ENCODE measurements at places on chromosomes 3 and 15.

GRCh38 chr3:167032267-167032876, 347.7 kb downstream of the ZBBX start:
- DNase-seq, result peak; percentile 42

GRCh38 chr15:80207887-80208286, 44.1 kb downstream of the CTXND1 start:
- no peak for DNase-seq

DNA sequence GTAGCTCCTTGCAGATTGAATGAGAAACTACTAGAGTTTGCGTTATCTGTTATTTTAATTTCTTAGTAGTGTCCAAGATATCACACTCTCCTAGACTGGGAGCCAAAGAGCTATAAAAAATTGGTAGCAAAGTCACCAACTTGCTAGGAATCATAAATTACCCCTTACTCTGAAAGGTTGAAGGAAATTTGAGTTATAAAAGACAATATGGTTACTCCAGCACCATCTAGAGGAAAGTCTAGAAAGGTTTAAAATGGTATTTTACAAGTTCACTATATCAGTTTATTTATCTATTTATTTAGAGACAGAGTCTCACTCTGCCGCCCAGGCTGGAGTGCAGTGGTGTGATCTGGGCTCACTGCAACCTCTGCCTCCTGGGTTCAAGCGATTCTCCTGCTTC, 121.6 kb downstream of the RBPMS2 start:
- DNase-seq, result no peak

DNA sequence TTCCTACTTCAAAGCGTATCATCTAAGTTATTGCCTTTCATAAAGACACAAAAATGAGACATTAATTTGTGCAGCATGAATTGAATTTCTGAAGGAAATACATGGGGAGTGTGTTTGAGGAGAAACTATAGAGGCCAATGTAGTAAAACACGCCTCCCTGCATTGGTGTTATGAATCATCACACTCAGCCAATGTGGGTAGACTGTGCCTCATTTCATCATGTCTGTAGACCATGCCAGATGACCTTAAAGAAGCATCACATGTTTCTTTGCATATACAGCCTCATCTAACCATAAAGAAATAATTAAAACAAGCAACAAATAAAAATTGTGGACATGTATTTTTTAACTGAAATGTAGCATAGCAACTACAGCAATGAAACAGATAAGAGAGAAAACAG, 486.0 kb upstream of the ADAMTS9 start:
- no peak for DNase-seq

DNA sequence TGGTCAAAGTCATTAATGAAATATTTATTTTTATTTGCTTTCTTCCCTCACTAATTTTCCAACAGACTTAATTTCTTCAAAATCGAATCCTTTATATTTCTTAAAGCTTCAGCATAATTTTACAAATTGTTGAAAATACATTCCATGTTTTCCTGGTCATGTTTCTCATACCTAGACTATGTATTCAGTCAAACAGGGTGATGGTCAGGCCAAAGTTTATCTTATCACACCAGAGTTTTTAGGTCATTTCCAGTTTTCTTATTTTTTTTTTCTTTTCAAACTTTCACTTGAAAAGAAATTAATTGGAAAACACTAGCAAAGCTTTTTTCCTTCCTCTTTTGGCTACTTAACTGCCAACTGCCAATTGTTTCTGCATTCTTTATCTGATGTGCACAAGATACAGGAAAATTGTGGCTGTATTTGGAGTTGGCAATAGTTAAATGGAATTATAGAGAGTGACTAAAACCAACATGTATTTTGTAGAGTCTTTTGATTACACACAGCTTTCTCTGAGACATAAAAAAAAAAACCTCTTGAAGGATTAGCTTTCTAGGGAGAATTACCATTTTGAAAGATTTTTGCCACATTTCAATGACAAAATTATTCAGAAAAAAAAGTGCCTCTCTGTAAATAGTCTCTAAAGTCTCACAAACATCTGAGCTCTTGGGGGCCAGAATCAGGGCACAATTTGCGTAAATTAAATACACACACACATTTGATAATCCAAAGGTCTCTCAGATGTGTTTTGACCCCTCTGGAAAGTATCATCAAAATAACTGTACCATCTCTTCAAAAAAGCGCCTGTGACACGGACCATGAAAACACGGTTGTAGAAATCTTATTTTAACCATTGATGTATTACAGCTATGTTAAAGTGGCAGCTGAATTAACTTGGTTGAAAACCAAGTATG, 603.2 kb upstream of the KCNMB2 start:
- DNase-seq, result peak; percentile 86
